A172 (cell line): ENCODE measurements at places on chromosomes 1 and 21.
A peak's percentile ranks its signal among the peaks of the same experiment; 100 is the strongest.

DNA sequence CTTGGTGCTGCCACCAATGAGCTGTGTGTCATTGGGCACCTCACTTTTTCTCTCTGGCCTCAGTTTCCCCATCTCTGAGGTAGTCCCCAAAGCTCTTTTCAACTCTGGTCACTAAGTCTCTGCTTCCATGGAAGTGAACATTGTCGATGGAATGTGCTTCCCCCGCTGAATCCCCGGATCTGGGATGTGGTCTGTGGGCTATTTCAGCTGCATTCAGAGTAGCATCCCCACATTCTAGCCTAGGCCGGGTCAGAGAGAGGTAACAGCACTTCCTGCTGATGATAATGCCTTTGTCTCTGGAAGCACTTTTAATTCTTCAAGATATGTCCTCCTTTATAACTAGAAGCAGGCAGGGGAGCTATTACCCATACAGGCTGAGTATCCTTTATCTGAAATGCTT, 29.8 kb downstream of the RASSF5 start:
- no peak for DNase-seq

- DNase-seq = no peak
Measured at GRCh38 chr21:46160907-46161632, 5.7 kb upstream of the FTCD start.

GRCh38 chr1:244276646-244277045, 175.1 kb downstream of the ADSS2 start:
- no peak for DNase-seq

DNA sequence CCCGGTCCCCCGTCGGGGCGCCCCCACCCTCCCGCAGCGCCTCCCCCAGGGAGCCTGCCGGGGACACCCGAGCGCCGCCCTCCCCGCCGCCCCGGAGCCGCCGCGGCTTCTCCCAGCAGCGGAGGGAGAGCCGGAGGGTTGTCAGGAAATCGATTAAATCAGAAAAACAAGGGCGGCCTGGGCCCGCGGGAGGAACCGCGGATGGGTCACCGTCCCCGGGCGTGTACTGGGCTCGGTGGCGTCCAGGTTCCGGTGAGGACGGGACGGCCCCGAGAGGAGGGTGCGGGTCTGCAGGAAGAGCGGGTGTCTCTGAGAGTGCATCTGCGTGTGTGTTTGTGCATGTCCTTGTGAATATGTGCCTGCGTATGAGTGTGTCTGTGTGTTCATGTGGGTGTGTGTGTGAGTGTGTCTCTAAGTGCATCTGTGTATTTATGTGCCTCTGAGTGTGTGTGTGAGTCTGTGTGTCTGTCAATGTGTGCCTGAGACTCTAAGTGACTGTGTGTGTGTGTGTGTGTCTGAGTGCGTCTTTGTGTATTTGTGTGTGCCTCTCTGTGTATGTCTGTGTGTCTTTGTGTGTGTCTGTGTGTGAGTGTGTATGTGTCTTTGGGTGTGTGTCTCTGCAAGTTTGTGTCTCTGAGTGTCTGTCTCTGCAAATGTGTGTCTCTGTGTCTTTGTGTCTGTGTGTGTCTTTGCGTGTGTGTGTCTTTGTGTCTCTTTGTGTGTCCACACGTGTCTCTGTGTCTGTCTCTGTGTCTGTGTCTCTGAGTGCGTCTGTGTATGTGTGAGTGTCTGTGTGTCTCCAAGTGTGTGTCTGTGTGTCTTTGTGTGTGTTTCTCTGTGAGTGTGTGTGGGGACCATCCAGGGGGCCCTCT, 1.1 kb downstream of the SPSB1 start:
- DNase-seq = no peak

DNA sequence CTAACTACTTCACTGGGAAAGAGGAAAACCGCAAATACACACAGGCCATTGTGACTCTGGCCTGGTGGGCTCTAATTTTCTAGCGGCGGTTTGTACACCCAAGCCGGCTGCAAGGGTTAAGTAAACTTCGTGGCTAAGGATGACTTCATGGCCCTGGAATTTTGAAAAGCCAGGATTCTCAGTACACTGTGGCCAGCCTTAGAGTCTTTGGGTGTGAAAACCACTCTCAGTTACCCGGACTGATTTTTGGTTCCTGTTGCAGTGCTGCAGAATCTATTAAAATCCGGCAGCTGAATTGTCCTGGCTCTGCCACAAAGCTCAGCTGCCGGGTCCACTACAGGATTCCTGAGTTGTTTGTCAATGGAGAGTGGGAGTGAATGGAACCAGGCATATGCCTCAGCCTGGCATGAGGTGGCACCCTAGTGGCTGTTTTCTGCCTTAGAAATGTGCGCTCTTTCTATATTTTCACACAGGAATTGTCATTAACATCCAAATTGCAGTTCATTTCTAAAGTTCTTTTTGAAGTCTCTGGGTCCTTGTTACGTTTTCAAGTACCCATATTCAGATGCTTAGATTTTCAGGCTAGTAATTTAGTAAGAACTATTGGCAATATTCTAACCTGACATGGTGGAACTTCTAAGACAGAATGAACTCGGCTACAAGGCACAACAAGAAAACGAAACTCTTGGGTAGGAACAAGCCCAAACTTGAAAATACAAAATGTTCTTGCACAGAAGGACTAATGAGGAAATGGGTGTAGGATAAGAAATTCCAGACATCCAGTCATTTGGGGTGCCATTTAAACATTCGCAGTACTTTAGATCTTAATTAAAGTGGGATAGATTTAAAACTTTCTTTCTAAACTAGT, 255.9 kb downstream of the NFIA start:
- DNase-seq = peak; percentile 84

GRCh38 chr1:110570307-110570706, 35.9 kb downstream of the KCNA2 start:
- DNase-seq = peak; percentile 23

DNA sequence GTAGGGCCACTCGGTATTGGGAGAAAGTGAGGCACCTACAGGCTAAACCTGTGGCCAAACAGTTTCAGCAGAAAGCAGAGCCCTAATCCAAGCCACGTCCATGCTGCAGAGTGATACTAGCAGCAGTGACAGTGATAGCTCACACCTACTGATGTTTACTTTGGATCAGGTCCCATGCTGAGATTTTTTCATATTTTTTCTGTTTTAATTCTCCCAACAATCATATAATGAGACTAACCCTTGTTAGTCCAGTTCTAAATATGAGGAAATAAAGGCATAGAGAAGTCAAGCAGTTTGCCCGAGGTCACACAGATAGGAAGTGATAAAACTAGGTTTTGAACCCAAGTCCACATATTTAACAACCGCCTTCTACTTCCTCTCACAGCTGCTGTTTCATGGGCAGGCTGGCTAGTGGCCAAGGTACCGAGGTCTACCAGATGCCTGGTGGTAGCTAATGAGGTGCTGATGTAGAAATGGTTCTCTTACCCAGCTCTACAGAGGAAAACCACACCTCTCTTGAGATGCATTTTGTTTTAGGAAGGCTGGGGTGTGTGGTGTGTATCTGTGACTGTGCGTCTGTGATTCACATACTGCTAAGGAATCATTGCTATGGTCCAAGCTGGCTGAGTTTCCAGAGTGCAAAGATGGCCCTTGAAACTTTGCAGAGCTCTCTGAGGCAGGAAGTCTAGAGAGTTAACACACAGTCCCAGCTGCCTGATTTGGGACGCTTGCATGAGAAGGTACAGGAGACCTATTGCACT, 80.3 kb upstream of the ARTN start:
- peak; percentile 68 for DNase-seq
